ENCODE measurements at places on chromosomes 4 and X. TPM values are rescaled to one million over a fixed set of nuclear protein-coding genes. Genes with fewer than 3 reads are reported as not detected.

SULT1E1 gene
- not detected for total RNA-seq

- peak; percentile 90 for DNase-seq
Measured at GRCh38 chr4:19947349-19947748, 304.4 kb upstream of the SLIT2 start.

- no peak for DNase-seq
Measured at GRCh38 chr4:14868426-14869395, 133.6 kb upstream of the CPEB2 start.

DNA sequence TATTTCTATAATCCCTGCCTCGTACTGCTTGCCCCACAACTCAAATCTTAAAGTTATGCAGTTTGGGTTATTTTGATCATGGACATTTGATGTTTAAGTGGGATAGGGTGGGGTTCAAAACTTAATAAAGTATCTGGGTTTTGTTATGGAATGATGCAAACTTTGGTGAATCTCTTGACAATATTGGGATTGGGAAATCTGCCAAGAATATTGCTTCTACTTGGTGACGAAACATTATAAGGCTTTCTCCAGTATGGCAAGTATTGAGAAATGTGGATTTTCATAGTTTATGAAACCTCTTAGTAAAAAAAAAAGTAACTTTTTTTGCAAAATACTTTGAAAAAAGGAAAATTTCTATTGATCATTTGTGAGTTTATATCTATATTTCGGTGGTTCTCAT is 130.8 kb upstream of the SFRP2 start:
- DNase-seq, result peak; percentile 44

All from GM23248 (cell line).